ENCODE measurements at places on chromosomes 6 and 20. TPM values are rescaled to one million over a fixed set of nuclear protein-coding genes. Genes with fewer than 3 reads are reported as not detected.

- DNase-seq, result no peak
Measured at GRCh38 chr6:119352001-119352400, 2.4 kb upstream of the MAN1A1 start.

- no peak for DNase-seq
Measured at GRCh38 chr6:71386215-71386614, 97.6 kb downstream of the OGFRL1 start.

DNA sequence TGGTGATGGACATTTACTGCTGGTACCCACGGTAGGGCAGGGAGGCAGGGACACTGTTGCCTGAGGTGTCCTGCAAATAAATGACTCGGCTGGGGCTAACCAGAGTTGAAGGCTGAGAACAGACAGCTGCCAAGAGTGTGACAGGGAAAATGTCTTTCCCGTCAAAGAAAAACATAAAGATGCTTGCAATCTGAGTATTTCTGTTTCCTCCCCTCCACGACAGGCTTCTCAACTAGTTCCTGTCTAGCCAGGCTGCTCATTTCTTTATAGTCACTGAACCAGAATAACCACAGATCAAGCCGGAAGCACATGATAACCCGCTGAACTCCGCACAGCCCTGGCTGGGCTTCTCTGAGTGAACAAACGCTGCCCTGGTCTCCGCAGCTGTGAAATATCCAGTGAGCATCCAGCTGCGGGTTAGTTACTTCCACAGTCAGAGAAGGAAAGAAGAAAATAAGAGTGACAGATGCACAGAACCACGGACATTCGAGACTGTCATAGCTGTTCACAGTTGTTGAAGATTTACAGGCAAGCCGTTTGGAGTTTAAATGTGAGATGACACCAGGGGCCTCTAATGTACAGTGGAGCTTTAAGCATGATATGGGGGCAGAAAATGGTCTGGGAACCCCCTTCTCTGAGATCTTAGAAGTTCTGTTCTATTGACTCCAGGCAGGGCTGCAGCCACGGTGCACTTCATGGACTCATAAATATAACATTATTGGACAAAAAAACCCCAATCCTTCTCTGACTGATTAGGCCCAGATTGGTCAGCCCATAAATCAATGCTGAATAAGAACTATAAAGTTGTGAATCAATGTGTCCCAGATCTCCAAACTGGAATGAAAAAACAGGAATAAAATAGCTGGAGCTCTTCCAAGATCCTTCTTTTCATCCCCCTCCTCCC, 299.9 kb upstream of the SUPT3H start:
- DNase-seq, result peak; percentile 87

GRCh38 chr6:106220485-106220884, 105.1 kb downstream of the ATG5 start:
- DNase-seq, result no peak

The NXT1 gene
- 22.5 TPM for total RNA-seq

The TSPO2 gene
- not detected for total RNA-seq

The RIPPLY2 gene
- total RNA-seq, result not detected

The OR2H1 gene
- not detected for total RNA-seq

Data from B cell (primary cell).